ENCODE measurements at places on chromosomes 16 and 17.

DNA sequence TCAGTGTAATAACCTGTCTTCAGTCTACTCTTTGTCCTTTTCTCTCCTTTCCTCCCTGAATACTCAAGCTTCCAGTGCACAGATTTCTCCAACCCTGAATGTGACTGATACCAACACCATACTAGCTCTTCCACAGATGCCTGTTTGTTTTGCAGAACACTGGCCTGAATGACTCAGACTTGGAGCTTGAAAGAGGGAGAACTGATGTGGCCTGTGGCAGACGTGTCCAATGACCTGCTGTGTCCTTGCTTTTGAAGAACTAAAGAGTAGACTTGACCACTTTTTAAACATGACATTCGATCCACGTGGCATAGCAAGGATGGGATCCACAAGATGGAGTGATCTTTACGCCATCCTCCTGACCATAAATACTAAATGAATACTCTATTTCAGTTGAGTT lies 361.0 kb downstream of the WWOX start:
- H3K4me3 ChIP-seq: no peak overlapping the region
- no peak overlapping the region for H3K27ac ChIP-seq
- H3K4me1 ChIP-seq: no peaks in the 10 kb centered on the region
- no peak for DNase-seq
- H3K27me3 ChIP-seq: no peaks in the 10 kb centered on the region

DNA sequence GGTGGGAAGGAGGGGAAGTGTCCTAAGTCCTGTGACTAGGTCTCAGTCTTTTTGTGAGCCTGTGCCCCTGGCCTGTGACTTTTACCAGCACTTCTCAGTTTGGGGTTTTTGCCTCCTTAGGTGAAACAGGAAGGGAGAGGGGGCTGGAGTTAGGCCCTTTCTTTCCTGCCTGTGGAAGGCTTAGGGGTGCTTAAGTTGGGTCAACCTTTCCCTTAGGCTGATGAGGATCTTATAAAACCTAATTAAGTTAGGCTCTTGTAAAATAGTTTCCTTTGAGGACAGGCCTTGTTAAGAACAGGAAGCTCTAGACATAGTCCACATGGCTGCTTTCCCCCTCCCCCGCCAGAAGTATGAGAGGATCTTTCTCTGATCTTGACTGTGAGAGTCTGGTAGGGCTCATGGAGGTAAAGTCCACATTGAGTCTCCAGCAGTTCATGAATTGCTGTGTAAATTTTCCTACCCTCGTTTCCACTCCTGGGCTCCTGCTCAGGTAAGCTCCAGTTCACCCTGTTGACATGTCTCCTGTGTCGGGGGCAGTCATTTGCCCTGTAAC lies 17.0 kb upstream of the DNASE1 start:
- peaks cover 8% of the 10 kb centered on the region for H3K4me1 ChIP-seq
- peak; percentile 15 for DNase-seq
- peaks cover 23% of the 10 kb centered on the region for H3K36me3 ChIP-seq
- H3K27me3 ChIP-seq: no peaks in the 10 kb centered on the region
- H3K4me3 ChIP-seq: no peak overlapping the region

DNA sequence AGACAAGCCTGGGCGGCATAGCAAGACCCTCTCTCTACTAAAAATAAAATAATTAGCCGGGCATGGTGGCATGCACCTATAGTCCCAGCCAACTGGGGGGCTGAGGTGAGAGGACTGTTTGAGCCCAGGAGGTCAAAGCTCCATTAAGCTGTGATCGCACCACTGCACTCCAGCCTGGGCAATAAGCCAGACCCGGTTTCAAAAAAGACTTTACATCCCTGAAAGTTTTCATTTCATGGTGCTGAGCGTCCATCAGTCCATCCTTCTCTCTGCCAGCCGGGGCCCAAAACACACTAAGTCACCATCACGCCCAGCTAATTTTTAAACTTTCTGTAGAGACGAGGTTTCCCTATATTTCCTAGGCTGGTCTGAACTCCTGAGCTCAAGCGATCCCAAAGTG lies 10.6 kb downstream of the RAB40B start:
- H3K4me1 ChIP-seq: no peaks in the 10 kb centered on the region
- no peaks in the 10 kb centered on the region for H3K27me3 ChIP-seq
- no peak for DNase-seq
- no peak overlapping the region for H3K27ac ChIP-seq

DNA sequence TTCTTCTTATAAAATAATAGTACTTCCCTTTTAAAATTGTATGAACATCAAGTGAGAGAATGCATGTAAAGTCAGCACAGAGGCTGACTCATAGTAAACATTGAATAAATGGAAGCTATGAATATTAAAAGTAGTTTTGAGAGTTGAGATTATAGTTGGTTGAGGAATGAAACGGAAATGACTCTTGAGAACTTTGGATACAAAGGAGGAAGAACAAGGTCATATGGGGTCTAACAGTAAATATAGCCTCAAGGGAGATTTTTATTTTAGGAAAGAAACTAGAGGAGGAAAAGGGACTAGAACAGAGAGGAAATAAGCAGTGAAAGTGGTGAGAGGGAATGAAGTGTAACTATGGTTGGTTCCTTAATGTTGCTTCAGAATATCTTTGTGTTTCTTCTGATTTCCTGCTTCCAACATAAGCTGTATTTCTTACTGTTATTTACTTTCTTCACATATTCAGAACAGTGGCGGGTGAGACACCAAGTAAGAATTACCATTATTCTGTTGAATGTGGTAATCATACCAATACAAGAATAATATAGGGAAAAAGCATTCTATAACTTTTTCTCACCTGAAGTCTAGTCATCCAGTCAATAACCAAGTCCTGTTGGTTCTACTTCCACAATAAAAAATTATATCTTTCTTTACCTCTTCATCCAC lies 165.1 kb downstream of the CHD9 start:
- H3K27ac ChIP-seq: no peak overlapping the region
- no peaks in the 10 kb centered on the region for H3K27me3 ChIP-seq
- no peak overlapping the region for H3K4me3 ChIP-seq
- no peak for DNase-seq
- H3K4me1 ChIP-seq: no peaks in the 10 kb centered on the region

DNA sequence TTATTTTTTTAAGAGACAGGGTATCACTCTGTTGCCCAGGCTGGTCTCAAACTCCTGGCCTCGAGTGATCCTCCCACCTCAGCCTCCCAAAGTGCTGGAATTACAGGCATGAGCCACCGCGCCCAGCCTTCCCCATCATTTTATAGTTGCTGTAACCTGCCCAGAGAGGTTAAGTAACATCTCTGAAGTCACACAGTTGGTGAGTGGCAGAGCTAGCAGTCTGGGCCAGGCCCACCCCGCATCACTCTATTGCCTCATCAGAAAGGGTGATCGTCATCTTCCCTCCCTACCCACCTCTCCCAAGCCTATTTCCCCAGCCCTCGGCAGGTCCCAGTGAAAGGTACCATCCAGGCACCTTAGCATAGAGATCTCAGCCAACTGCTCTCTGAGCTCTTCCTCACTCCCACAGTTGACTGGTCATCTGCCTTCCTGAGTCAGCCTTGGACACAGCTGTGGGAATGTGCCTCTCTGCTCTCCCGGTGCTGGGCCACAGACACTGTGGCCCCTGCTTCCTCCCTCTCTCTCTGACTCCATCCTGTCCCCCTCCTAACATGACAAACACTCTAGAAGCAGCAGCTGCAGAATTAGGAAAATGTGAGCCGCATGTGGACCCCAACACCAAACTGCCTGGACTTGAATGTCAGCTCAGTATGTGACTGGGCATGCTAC lies 57.1 kb downstream of the SCNN1B start:
- H3K27me3 ChIP-seq: peaks cover 19% of the 10 kb centered on the region
- no peak overlapping the region for H3K4me3 ChIP-seq
- DNase-seq: no peak
- no peaks in the 10 kb centered on the region for H3K36me3 ChIP-seq
- no peak overlapping the region for H3K27ac ChIP-seq
- H3K4me1 ChIP-seq: no peaks in the 10 kb centered on the region
